ENCODE measurements at places on chromosomes 12 and 14. TPM values are rescaled to one million over a fixed set of nuclear protein-coding genes. Genes with fewer than 3 reads are reported as not detected.

Gene SNAPC1
- 14.0 TPM for total RNA-seq

Gene ATF1
- 50.5 TPM for total RNA-seq

Gene RFLNA
- total RNA-seq = 0.13 TPM

Gene FIGNL2
- 0.16 TPM for total RNA-seq

Gene SPRING1
- 14.6 TPM for total RNA-seq

Gene TPH2
- not detected for total RNA-seq

Gene AKAP6
- 0.91 TPM for total RNA-seq

Gene TSPAN11
- 0.11 TPM for total RNA-seq

Gene C1S
- 36.8 TPM for total RNA-seq

Gene SLC6A15
- total RNA-seq = 2.4 TPM

Gene LALBA
- total RNA-seq = not detected

Gene ASB2
- total RNA-seq = 3.5 TPM

Gene KRT2
- total RNA-seq = not detected

Gene ABCD2
- total RNA-seq = not detected

Gene SOAT2
- total RNA-seq = 0.24 TPM

Gene CCDC38
- total RNA-seq = 0.06 TPM

Gene GLIPR1L1
- total RNA-seq = not detected

Gene DBX2
- total RNA-seq = not detected

Gene KLRD1
- not detected for total RNA-seq

Gene DPF3
- total RNA-seq = 0.27 TPM

Gene ACSS3
- total RNA-seq = not detected

Gene AKT1
- 93.7 TPM for total RNA-seq

Gene KRT73
- total RNA-seq = not detected

Gene SYNE3
- total RNA-seq = 0.26 TPM

Gene PZP
- not detected for total RNA-seq

Gene KLHDC1
- 0.50 TPM for total RNA-seq

Gene GTF2H3
- total RNA-seq = 22.6 TPM

Gene KRT71
- not detected for total RNA-seq
